ENCODE measurements at places on chromosomes 1 and 21.

DNA sequence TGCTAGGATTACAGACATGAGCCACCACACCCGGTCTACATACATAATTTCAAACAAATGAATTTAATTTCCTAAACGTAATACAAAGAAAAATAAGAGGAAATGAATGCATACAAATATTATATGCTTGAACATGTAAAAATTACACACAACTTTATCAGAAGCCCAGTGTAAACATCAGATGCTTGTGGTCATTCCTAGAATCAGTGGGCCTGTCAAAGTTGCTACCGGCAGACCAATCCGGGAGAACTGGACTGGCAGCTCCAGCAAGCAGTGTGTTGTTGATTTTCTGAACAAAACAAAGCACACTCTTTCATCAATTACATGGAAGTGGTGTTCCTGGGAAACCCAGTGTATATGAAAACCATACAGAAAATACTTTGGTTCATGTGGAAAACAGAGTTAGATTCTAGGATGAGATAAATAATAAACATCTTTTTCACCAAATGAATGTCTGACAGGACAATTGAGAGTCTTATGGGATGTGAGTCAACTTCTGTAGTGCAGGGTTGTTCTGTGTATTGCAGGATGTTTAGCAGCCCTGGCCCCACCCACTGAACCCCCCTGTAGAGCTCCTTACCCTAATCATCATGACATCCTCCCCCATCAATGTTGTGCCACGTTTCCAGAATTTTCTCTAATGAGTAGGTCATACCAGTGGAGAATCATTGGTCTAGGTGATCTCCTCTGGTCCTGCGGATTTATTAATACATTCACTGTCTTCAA lies 33.8 kb downstream of the MFSD2A start:
- no peak for DNase-seq

DNA sequence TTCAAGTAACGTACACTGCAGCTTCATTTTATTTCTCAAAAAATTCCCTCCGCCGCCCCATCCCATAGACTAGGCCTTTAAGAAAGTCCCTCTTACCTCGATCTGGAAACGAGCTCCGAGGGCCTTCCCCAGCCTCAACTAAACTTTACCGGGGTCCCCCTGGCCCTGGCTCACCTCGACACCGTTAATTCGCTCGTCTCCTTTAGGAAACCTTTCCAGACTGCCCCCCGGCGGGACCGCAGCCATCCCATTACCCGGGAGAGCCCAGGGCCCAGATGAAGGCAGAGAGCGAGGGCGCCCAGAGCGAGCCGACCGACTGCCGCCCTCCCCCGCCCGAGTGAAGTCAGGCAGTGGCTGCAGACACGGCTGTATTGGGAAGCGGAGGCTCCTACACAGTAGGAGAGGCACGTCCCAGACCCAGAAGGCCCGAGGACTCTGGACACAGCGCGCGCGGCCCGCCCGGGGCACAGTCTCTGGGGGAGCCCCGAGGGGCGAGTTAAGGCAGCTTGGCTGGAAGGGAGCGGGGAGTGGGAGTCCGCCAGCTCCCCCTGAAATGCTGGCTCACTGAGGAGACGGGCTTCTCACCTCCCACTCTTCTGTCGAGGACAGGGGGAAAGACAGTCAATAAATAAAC lies 14.6 kb downstream of the SEMA6C start:
- DNase-seq, result peak; percentile 52

DNA sequence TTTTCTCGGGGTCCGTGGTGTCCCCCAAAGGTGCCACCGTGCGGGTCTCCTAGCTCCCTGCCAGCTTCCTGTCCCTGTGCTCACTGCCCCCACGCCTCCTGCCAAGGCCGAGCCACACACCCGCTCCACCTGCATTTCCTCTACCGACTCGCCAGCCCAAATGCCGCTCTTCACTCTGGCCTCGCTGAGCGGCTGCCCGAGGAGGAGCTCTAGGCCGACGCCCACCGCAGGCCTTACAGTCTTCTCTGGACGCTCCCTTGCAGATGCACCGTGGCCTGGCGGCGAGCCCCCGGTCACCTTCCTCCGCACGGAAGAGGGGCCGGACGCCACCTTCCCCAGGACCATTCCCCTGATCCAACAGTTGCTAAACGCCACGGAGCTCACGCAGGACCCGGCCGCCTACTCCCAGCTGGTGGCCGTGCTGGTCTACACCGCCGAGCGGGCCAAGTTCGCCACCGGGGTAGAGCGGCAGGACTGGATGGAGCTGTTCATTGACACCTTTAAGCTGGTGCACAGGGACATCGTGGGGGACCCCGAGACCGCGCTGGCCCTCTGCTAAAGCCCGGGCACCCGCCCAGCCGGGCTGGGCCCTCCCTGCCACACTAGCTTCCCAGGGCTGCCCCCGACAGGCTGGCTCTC lies 26.3 kb downstream of the FTCD start:
- no peak for DNase-seq

- DNase-seq, result no peak
Measured at GRCh38 chr1:54220004-54220811, 20.2 kb downstream of the MRPL37 start.

GRCh38 chr1:225389843-225390242 lies 38.0 kb downstream of the LBR start:
- DNase-seq, result no peak

GRCh38 chr1:165288350-165289120 lies 68.0 kb downstream of the LMX1A start:
- no peak for DNase-seq

- no peak for DNase-seq
Measured at GRCh38 chr1:231418741-231419107, 3.4 kb downstream of the EGLN1 start.

GRCh38 chr1:72892461-72892860 lies 610.1 kb upstream of the NEGR1 start:
- no peak for DNase-seq

- DNase-seq, result no peak
Measured at GRCh38 chr1:40414331-40414730, 35.9 kb upstream of the ZFP69B start.

DNA sequence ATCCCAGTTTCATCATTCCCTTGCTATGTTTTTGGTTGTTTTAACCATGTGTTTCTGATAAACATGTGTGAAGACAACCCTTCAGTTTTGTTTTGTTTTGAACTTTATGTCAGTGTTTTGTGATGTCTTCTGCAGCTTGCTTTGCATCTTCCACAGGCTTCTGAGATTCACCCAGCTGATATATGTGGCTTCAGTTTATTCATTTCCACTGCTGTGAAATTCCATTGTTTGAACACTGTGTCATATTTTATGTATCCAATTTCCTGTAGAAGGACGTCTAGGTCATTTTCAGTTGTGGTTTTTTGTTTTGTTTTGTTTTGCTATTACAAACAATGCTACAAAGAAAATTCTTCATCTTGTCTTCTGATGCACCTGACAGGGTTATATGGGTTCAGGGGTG lies 27.2 kb upstream of the SLC26A9 start:
- no peak for DNase-seq

DNA sequence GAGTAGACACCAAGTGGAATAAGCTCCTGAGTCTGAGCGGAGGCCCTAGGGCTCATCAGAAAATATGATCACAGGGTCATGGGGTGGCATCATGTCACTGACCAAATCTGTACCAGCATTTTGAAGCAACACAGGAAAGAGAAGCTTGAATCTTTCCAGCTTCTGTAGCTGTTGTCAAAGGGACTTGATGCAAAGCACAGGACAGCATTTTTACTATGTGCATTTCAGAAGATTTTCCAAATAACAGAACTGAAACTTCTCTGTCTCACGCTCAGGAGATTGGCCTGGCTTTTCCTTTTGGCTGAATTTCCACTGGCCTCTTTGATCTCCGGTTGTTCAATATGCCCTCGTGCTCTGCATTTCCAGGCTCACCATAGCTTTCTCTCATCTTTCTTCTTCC lies 127.2 kb upstream of the ATP1B1 start:
- DNase-seq, result no peak

DNA sequence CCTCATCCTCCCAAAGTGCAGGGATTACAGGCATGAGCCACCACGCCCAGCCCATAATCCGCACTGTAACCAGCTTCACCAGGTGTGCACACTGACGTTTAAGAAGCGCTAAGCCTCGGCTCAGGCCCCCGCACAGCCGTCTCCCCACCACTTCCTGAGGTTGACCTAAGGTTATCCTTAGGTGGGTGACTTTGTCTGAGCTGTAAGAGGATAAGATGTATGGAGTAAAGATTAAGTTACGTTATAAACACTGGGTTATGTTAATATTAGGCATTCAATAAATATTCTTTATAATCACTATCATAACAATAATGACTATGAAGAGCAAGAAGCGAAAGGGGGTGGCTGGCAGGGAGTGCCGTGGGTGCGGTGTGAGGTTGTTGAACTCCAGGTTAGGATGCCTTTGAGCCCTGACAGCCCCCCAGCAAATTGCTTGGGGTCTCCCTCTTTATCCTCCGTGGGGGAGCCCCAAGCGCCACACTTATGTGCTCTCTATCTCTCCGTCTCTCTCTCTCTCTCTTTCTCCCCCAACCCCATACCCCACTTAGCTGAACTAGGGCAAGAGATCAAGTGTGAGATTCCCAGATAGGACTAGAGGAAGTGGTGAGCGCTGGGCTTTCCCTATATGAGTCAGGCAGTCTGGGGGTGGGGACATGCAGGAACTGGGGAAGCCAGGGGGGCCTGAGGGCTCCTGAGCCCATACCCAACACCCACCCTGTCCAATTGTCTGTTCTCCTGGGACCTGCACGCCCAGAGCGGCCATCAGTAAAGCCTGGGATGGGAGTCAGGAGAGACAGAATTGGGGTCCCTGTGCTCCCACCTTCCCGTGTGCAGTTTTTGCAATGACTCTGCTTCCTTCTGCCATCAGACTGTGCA lies 7.6 kb downstream of the EFHD2 start:
- DNase-seq, result no peak

- DNase-seq, result peak; percentile 8
Measured at GRCh38 chr21:36701756-36702621, 3.1 kb downstream of the SIM2 start.

GRCh38 chr1:95386915-95387314 lies 152.9 kb downstream of the RWDD3 start:
- DNase-seq, result no peak

- peak; percentile 62 for DNase-seq
Measured at GRCh38 chr1:238252033-238252802, 361.5 kb upstream of the ZP4 start.

- no peak for DNase-seq
Measured at GRCh38 chr21:42732033-42732410, 78.6 kb downstream of the PDE9A start.

DNA sequence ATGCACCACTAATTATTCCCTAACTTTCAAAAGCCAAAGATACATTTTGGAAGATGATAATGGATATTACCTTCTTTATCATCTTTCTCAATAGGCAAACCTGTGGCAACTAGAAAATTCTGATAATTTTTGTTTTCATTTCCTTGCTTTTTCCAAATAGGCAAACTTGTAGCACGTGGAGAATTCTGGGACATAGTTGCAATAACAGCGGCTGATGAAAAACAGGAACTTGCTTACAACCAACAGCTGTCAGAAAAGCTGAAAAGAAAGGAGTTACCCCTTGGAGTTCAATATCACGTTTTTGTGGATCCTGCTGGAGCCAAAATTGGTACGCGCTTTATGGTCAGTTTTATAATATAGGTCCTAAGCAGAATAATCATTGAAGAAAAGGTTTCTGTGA lies 1.5 kb downstream of the FPGT start:
- DNase-seq, result no peak

- no peak for DNase-seq
Measured at GRCh38 chr1:172544481-172545104, 11.6 kb downstream of the SUCO start.

DNA sequence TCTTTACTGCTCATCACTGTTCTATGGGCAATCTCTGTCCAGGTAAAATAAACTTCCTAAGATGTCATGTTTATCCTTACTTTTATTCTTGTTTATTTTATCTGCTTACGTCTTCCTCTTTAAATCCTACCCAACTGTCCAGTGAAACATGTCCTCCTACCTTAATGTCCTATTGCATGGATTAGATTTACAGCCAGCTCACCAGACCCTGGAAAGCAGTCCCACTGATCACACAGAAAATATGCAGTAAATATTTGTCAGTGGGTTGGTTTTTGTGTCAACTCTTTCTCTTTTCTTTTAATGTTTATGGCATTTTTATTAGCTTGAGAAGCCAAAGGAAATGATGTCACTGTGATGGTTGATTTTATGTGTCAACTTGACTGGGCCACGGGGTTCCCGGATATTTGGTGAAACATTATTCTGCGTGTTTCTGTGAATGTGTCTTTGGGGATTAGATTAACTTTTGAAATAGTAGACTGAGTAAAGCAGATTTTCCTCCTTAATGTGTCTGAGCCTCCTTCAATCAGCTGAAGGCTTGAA lies 258.3 kb downstream of the SRGAP2C start:
- no peak for DNase-seq

GRCh38 chr1:22241811-22242210 lies 98.9 kb upstream of the WNT4 start:
- DNase-seq, result no peak

- no peak for DNase-seq
Measured at GRCh38 chr1:119002028-119002686, 14.0 kb upstream of the TBX15 start.

GRCh38 chr21:41135746-41136145 lies 32.2 kb upstream of the BACE2 start:
- DNase-seq, result no peak

GRCh38 chr1:184296466-184297243 lies 90.2 kb upstream of the C1orf21 start:
- DNase-seq, result no peak

- DNase-seq, result peak; percentile 46
Measured at GRCh38 chr1:4585216-4585615, 69.2 kb upstream of the AJAP1 start.

GRCh38 chr1:145936247-145936646 lies 9.0 kb upstream of the RBM8A start:
- DNase-seq, result no peak

DNA sequence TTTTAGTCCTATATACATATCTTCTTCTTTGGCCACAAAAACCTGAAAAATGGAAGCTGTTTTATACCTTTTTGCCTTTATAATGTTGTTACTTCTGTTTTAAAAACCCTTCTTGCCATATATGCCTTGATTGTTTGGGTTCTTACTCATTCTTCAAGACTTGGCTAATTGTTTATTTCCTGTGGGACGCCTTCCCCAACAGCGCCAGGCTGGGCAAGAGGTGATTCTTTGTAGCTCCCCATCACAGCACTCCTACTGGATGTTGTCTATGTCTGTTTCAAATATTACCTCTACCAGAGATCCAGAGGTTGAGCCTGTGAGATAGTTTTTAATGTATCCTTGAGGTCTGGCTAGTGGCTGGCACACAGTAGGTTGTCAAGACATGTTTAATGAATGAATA lies 73.2 kb upstream of the CYP2J2 start:
- DNase-seq, result no peak

All from endothelial cell (in vitro differentiated cells).